ENCODE measurements at places on chromosomes 13 and 19.

- DNase-seq, result no peak
These were observed 4.5 kb upstream of the DCT start for GRCh38 chr13:94483970-94484369.

DNA sequence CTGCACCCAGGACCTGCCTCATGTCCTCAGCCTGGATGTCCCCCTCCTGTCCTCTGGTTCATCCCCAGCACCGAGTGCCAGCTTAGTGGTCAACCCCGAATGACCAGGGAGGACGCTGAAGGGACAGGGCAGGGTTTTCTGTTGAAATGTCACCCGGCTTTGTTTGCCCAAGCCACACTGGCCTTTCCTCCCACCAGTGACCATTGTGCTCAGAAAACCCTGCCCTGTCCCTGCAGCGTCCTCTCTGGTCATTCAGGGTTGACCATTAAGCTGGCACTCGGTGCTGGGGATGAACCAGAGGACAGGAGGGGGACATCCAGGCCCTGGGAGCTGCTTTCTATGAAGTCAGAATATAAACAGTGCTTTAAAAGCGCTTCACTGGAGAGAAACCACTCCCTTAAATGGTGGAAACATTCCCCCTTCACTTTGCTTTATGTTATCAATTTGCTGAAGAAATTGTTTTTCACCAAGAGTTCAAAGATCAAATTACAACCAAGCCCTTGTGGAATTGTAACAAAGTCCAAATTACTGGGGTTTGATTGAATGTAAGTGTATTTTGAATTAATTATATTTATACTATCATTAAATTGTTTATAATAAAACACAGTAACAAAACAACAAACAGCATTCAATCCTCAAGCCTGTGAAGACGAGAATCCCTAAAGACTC, 21.4 kb downstream of the CARS2 start:
- DNase-seq, result no peak

- DNase-seq, result peak; percentile 87
These were observed 4.4 kb upstream of the SBK3 start for GRCh38 chr19:55549500-55550320.

GRCh38 chr19:52307275-52307674, 10.3 kb downstream of the ZNF480 start:
- DNase-seq, result no peak

GRCh38 chr13:27122036-27122435, 49.6 kb downstream of the USP12 start:
- no peak for DNase-seq

- DNase-seq, result no peak
These were observed 71.8 kb downstream of the SPACA7 start for GRCh38 chr13:112447761-112448603.

- DNase-seq, result no peak
These were observed 19.2 kb downstream of the KLK5 start for GRCh38 chr19:50933640-50934039.

- no peak for DNase-seq
These were observed 3.6 kb upstream of the F2RL3 start for GRCh38 chr19:16885166-16885565.

DNA sequence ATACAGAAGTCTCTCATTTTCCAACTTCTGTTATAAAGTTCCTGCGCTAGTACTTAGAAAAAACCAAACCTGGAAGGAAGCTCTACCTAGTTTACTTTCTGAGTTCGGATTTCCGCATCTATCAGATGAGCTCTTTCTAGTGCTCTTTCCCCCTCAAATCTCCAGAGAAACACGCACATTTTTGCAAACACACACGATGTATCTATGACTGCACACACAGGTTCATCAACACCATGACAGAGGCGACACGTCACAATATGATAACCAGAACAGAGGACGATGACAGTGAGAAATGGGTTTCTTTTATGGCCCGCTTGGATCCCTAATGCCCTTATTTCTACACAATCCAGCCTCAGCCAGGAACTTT, 629 bp upstream of the LRRC63 start:
- no peak for DNase-seq

DNA sequence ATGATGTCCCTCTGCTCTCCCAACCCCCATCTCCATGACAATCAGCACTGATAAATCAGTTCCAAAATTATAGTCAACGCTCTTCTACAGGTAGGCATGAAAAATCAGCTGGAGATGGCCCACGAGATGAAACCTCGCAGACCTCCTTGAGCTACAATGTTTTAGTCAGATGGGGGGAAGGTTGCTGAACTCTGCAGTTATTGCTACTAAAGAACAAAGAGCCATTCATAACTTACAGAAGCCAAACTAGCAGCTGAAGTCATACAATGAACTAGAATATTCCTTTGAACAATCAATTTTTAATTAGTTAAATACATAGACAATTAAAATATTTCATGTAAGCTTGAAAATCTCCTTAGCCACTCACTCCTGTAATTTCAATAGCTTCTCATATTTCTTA, 179.2 kb downstream of the NHLRC3 start:
- DNase-seq, result no peak

GRCh38 chr19:41000310-41000737, 9.2 kb downstream of the CYP2B6 start:
- DNase-seq, result no peak

DNA sequence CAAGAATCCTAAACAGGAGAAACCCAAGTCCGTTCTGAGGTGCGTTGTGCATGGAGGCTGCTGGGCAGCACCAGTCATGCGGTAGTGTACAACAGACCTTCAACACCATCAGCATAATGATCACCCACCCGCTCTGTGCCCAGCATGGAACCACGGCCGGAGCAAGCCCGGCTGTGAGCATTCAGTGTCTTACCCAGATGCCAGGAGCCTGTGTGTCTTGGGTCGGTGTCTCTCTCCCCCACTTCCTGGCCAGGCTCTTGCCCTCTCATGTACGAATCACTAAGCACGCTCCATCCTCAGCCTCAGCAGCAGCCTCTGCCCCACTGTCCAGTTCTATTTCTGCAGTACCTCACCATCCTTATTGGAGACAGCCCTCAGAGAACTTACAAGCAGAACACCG, 231.6 kb upstream of the IRS2 start:
- no peak for DNase-seq

GRCh38 chr19:14544977-14545715, 15.8 kb downstream of the TECR start:
- DNase-seq, result no peak

Data from kidney glomerular epithelial cell (primary cell).